NCI-H748 treated with DMSO at 0.1 percent for 48 hours (cell line): ENCODE measurements at places on chromosomes 12 and 14.

DNA sequence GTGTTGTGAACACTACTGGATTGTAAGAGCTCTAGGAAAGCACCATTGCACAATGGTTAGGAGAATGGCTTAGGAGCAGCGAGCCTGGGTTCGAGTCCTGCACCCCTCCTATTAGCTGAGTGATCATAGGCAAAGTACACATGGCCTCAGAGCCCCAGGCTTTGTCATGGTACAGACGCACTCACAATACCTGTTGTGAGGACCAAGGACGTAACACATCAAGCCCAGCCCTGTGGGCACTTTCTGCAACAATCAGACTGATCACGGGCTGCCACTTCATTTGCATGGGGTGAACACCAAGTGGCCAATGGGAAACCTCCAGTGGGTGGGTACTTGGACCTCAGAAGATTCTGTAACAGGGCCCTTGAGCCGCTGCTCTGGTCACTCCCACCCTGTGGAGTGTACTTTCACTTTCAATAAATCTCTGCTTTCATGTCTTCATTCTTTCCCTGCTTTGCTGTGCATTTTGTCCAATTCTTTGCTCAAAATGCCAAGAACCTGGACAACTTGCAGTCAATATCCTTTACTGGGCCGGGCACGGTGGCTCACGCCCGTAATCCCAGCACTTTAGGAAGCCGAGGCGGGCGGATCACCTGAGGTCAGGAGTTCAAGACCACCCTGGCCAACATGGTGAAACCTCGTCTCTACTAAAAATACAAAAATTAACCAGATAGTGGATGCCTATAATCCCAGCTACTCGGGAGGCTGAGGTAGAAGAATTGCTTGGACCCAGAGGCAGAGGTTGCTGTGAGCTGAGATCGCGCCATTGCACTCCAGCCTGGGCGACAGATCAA is 28.2 kb downstream of the GLRX5 start:
- no peak for DNase-seq

GRCh38 chr12:55930771-55931316 is at the start of gene DGKA:
Gene DGKA, plus strand, starts transcription at chr12:55931162. Its CDS starts 5,342 bp downstream, at chr12:55936504.
- peak; percentile 65 for DNase-seq

GRCh38 chr12:110585231-110585799 is 2.2 kb upstream of the PPTC7 start:
- DNase-seq, result no peak

DNA sequence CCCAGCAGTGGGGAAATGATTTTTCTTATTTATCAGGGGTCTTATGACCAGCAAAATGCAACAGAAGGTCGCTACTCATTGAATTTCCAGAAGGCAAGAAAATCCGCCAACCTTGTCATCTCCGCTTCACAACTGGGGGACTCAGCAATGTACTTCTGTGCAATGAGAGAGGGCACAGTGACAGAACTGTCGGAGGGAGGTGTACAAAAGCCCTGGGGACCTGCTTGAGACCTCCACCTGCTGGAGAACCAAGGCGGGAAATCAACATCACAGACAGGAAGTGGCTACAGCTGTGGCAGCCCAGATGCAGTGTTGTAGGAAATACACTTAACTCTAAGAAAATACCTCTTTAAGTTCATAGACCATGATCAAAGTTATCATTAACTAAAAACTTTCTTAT is 250.9 kb upstream of the OR4E1 start:
- no peak for DNase-seq

- no peak for DNase-seq
Measured at GRCh38 chr12:63222582-63222981, 71.6 kb upstream of the AVPR1A start.

DNA sequence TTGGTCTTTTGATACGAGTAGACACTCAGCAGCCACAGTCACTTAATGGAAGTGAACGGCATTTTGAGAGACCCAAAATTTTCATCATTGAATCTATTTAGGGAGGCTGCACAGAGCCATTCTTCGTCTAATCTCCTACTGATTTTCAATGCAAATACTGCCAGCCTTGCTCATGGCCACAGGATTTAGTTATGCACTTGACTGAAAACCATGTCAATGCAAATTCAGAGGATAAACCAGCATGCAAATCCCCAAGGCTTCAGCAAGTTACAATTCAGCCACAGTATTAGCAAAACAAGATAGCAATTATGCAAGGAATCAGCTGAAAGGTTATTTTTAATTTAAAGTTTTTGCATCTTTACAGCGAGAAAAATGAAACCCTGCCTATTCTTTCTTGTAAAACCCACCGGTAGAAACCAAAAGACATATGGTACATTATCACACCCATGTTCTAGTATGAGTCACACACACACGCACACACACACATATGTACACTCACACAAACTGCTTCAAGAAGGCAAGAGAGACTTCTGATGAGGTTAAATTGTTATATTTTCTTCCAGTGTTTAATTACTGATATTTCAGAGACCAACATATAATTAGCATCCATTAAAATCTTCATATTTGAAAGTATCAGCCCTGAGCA is 985.3 kb upstream of the FLRT2 start:
- DNase-seq, result no peak

DNA sequence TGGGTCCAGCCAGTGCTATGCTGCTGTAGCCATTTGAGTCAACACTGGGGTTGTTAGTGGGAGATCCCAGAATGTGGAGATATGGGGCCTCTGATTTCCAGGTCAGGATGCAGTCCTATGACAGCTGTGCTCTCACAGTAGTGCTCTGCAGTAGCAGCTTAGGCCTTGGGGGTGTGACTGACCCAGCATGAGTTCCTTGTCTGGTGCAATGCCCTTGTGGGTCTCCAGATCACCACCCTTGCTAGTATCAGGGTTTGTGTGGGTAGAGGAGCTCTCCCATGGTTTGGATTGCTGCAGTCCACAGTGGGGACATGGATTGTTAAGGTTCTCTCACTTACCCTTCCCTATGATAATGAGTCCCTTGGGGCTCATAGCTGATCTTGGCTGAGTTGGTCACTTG is 113.7 kb downstream of the RAD51B start:
- no peak for DNase-seq

GRCh38 chr12:26203167-26203780 is 7.9 kb downstream of the SSPN start:
- no peak for DNase-seq
